ENCODE measurements at places on chromosomes 5 and 9.

- no peak for DNase-seq
Observed at GRCh38 chr5:170338933-170339779, 41.6 kb upstream of the LCP2 start.

- no peak for DNase-seq
Observed at GRCh38 chr9:89508951-89509615, 11.2 kb upstream of the SEMA4D start.

DNA sequence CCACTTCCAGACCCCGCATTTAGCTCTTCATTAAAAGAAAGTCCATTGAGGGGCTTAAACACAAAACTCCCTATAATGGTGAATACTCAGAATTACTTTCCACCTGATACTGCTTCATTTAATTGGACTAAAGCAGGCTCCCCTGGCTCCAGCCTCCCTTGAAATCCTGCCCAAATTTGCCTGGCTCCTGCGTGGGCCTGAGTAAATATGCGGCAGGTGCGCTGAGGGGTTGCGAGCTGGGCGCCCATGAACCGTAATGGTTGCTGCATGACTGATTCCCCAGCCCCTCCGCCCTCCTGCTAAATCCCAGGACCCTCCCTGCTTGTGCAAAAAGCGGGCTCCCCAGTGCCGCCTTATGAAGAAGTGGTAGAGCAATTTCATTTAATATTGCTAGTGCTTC lies 639.7 kb downstream of the BNC2 start:
- DNase-seq = no peak

DNA sequence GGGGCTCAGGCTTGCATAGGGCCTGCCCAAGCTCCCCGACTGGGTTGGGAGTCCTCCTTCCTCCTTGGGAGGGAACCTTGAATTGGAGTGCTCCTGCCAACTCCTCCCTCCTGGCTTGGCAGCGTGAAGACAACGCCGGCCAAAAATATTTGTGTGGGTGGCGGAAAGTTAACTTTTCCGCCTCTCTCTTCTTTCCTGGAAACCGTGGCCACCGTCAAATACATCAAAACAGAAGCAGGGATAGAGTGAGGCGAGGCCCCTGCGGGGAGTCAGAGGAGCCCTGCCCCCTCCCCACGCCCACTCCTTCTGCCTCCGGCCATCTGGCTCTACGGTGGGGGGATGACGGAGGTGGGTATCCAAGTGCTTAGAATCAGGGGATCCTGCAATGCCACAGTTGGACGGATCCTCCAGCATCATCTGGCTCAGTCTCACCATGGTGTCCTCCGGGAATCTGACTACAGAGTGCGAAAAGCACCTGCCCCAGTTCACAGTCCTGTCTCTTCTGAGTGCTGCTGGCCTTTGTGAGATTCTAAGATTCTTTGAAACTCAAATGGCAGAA lies 25.2 kb upstream of the SYNPO start:
- no peak for DNase-seq

- DNase-seq = no peak
Observed at GRCh38 chr9:95268681-95269080, 48.8 kb downstream of the FANCC start.

DNA sequence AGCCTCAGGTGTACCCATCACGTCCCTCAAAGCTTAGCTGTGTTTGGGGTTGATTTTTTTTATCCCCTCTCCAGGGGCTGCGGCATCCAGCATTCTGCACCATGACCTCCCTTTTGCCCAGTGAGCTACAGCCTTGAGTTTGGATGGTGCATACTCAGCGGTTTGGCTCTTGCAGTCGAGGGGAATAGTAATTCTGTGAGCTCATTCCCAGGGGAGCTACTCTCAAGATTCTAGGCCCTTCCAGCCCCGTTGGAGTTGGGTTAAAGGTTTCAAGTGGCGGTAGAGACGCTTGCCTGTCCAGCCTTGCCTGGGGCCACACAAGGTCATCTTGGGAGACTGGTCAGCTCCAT lies 102.2 kb upstream of the SPRY4 start:
- DNase-seq = no peak

GRCh38 chr5:56849671-56850070 lies 34.3 kb downstream of the MAP3K1 start:
- DNase-seq = no peak
